Naive thymus-derived CD8-positive, alpha-beta T cell (primary cell): ENCODE measurements at places on chromosomes 5 and 9.

- no peak for DNase-seq
Observed at GRCh38 chr5:147481376-147481775, 28.5 kb downstream of the DPYSL3 start.

DNA sequence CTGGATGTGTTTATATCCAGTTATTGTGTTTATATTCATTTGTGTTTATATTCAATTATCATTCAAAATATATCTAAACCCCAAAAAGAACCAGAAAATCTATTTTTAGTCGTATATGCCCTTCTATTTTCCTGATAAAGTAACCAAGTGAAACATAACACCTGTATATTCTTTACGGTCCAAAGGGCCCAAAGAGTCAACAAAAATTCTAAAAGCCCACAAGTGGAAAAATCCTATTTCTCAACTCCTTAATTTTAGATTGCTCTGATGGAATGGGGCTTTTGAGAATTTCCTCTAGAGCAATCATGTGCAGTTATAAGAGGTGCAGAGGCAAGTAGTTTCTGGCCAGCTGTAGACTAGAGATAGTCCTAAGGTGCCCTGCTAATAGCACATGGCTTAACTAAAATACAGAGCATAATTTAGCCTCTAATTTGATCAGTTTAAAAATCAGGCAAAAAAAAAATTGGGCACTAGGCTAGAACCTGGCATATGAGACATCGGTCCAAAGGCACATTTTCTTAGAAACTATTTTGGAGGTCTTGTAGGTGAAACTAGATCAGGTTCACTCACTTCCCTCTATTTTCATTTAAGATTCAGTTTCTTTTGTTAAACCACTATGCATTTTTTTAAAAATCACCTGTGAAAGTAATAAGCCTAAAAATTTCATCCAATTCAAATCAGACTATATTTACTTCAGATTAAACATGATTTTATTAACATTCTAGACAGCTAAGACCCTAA lies 256.0 kb downstream of the FBXL17 start:
- no peak for DNase-seq

DNA sequence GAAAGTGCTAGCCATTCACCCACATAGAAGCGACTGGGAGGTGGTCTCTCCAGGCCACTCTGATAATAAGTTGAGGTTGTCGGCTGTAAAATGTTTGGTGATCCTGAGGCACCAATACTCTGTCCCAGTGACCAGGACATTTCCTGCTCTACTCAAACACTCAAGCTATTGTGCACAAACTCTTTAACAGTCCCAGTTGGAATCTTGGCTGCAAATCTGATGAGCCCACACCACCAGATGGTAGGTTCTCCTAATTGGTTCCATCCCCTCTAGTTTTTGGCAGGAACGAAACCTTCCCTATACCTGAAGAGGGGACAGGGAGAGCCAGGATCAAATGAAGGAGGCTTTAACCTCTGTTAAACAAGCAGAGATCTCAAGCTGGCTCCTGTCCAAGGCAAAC lies 14.3 kb downstream of the GRIA1 start:
- no peak for DNase-seq

DNA sequence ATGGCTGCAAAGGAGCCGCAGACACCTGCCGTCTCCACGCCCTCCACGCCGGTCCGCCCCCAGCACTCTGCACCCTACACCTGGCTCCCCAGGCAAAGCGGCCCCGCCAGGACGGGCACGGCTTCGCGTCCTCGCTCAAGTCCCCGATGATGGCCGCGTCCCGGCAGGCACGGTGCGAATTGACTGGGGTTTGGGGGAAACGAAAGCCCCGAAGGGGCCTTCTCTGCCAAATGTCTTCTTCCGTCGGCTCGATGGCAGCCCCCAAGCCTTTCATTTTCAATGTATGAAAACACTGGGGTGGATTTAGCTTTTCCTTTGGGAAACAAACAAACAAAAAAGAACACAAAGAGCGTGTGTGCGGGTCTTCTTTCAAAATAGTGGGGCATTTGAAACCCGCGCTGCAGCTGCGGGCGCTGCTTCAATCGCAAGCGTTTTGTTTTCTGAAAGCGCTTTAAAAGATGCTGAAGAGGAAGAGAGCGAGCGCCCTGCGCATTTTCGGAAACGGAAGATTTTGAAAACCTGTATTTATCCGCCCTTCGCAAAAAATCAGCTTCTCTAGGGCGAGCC lies 160.0 kb downstream of the RMI1 start:
- no peak for DNase-seq

DNA sequence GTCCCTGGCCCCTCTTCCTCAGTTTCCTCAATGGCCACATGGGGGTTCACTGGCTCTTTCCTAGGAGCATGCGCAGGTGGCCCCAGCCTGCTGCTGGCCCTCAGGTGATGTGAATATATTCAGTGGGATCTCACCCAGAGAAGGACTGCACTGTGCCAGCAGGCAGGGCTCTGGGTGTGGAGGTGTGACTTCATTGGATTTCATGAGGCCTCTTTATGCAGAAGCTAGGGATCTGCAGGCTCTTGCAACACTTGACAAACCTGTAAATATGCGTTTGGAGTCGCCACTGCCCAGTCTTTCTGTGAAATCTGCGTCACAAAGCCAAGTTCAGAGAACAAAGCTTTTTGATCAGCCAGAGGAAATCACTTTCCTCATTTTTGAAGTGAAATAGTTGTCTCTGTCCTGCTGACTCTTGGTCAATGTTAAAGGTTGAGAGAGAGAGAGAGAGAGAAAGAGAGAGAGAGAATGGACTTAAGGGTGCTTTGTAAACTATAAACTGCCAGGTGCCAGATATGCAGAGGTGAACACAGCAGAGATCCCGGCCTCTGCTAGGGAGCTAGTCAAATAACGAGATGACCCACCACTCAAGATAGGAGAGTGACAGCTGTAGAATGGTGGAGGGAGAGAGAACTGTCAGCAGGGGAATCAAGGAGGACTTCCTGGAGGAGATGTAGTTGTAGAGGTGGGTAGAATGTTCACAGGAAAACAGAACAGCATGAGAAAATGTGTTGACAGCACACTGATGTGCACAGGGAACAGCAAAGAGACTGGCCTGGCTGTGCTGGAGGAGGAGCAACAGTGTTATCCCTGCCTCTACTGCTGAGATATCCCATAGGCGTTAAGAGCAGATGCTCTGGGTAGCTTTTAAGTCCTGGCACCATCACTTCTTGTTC lies 167.0 kb upstream of the ZNF618 start:
- DNase-seq: no peak

DNA sequence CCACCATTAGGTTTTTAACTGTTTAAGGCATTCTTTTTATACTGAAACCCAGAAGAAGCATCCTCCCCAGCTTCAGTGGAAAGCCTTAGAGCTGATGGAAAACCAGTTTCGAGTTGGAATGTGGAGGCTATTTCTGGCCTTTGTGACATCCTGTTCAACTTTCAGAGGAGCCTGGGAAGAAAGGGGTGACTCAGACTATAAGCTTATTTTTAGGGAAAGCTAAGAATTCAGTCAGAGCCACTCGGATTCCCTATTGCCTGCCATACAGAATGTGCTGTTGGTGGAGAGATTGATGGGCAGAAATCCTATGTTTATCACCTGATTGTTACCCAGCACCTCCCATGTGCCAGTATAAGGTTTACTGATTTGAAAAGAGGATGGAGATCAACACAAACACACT lies 19.8 kb downstream of the PALM2AKAP2 start:
- DNase-seq: no peak

GRCh38 chr5:127645300-127645726 lies 3.6 kb upstream of the CTXN3 start:
- DNase-seq: no peak

GRCh38 chr5:137935694-137936093 lies 46.4 kb downstream of the PKD2L2 start:
- no peak for DNase-seq

DNA sequence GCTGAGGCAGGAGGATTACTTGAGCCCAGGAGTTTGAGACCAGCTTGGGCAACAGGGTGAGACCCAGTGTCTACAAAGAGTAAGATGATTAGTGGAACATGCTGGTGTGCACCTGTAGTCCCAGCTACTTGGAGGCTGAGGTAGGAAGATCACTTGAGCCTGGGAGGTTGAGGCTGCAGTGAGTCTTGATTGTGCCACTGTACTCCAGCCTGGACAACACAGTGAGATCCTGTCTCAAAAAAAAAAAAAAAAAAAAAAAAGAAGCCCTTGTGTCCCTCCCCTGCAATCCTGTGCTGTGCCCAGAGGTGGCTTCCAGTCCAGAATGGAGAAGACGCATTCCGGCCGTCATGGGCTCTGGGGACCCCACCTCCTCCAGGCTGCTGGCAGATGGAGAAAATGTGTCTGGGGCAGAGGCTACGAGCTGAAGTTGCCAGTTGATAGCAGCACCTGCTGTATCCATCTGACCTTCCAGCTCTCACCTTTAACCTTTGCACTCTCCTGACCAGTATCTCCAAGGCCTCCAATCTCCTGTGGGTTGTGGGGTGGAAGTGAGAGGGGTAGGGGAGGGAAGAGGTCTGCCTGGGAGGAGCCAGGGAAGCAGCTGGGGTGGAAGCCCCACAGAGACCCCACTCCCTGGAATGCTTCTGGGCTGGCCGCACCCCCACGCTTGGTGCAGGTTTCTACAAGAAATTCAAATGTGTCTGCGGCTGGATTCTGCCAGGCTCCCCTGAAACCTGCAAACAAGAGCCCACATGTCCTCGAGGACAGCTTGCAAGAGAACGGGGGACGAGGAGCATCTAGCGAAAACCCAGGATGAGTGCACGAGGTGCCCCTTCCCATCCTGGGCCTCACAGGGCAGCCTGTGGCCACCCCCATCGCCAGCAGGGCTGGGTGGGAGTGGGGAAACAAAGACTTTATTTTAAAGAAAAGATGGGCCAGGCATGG lies 148.3 kb upstream of the IER5L start:
- no peak for DNase-seq

- no peak for DNase-seq
Observed at GRCh38 chr9:77507212-77507961, 140.7 kb downstream of the GNA14 start.

GRCh38 chr5:144458216-144458615 lies 287.5 kb downstream of the KCTD16 start:
- no peak for DNase-seq

DNA sequence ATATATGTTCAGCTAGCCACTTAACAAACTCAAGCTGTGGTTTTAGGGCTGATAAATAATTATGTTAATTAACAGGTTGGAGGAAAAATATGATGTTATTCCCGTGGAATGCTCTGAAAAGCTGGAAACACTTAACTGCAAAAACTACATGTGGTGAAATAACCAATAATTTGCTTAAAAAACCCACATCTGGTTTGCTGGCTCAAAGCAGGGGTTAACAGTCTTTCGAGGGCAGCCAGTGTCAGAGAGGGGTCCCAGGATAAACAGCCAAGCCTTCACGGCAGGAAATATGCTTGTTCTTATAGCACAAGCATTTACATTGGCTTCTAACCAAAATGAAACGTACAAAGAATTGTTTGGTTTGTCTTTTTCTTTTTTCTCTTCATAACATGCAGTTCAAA lies 254.0 kb upstream of the GAS1 start:
- DNase-seq: no peak

DNA sequence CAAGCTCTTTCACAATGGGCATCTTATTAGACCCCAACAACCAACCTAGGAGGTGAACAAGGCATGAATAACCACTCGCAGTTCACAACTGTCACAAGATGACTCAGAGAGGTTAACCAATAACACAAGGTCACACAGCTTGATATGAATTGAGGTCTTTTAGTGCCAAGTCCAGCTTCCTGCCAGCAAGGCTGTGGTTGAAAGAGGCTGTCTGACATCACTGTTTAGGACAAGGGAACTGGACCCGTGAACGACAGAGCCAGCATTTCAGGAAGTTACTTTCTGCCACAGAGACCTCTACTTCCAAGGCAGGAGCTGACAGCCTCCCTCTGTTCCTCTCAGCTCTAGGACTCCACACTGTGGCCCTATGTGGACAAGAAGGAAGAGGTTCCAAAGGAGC lies 53.4 kb upstream of the ALDH1B1 start:
- no peak for DNase-seq

DNA sequence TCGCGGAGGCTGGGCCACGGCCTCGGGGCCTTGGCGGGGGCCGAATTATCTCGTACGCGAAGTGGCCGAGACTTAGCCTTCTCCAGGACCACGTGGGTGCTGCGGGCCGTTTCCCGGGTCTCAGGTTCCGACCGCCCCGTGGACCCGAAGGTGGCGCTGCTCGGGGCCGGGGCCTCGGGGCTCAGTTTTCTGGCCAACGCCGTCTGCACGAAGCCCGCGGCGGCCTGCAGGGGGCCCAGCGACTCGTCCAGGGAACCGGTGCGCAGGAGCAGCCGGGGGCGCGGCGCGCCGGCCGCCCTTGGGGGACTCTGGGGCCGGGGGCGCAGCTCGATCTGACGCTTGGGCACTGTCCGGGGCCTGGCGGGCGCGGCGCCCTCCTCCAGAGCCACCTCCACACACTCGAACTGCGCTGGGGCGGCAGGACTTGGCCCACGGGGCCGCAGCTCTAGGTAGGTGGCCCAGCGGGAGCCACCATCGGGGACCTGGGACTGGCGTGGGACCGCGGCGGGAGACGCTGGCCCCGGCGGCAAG lies 716 bp downstream of the PROB1 start:
- DNase-seq: no peak

- DNase-seq: no peak
Observed at GRCh38 chr9:78542491-78543181, 245.7 kb downstream of the PSAT1 start.

DNA sequence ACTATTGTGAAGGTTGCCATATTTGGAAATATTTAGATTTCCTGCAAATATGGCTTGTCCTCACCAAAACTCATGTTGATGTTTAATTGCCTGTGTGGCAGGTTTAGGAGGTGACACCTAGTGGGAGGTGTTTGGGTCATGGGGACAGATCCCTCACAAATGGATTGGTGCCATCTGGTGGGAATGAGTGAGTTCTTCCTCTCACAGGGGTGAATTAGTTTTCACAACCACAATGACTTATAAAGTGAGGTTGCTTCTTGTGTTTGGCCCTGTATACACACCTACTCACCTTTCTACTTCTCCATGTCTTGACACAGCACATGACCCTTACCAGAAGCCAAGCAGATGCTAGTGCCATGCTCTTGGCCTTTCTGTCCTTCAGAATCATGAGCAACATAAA lies 41.1 kb downstream of the ISOC1 start:
- DNase-seq: no peak

DNA sequence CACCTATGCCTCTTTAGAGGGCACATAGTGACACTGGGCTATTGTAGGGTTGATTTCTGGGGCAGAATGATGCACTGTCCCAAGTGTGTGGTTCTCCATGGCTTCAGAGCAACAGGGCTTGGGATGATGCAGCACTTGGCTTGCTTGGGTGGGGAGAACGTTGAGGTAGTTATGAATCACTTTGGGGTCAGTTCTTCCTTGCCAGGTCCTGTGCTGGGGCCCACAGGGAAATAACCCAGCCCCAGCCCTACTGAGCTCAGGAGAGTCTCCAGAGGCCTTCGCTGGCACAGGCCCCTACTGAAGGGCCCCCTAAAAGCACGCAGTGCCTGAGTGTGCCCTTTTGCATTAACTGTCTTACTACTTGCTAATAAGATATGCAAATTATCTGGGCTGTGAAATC lies 24.2 kb downstream of the JADE2 start:
- DNase-seq: no peak
